ENCODE measurements at places on chromosomes 12 and 14.

DNA sequence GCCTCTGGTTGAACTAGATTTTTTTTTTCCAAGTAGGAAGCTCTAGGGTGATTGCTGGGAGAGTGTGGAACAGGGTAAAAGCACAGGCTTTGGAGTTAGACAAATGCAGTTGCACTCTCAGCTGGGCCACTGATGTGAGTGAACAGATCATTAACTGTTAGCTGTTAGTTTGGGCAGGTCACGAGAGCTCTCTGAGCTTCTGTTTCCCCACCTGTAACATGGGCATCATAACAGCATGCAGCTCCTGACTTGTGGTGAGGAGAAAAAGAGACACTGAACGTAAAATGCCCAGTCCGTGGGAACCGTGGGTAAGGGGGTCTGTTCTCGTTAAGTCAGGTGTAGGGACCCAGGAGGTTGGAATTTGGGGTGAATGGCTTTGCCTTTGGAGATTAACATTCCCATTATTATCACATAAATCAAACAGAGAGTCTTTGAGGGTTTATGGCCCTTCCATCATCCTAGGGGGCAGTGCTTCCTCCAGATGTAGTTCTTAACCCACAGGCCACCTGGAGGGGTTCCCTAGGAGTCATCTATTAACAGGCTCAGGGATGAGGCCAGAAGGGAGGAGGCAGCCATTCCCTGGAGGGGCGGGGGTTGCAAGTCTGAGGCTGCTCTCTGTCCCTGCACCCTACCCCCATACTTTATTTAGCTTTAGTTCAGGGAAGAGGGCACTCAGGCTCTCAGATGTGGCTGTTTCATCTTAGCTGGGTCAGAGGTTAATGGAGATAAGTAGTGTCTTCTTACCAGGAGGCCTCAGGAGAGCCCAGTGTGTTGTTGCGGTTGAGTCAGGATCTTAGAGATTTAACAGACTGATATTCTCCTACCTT is 135.2 kb downstream of the DACT1 start:
- DNase-seq: no peak

DNA sequence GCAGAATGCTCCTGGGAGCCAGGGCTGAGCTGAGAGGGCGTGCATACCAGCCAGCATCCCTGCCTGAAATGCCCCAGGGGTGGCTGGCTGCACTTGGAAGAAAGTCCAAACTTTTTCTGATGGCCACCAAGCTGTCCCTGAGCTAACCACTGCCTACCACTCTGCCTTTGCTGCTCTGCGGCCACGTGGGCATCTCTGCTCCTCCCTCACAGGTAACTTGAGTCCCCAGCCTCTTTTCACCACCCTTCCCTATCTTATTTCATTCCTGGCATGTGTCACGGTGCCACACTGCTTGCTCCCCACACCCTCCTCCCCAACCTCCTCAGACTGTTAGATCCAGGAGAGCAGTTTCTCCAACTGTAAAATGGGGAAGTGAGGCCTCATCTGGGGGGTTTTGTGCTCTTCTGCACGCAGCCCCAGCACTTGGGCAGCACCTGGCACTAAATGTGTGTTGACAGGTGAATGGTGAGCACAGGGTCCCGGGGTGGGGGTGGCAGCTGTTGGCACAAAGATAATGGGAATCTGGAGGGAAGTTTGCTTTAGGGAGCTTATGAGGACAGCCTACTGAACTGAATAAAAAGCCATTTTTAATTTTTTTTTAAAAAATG is 113.0 kb downstream of the GLT1D1 start:
- DNase-seq: peak; percentile 90

DNA sequence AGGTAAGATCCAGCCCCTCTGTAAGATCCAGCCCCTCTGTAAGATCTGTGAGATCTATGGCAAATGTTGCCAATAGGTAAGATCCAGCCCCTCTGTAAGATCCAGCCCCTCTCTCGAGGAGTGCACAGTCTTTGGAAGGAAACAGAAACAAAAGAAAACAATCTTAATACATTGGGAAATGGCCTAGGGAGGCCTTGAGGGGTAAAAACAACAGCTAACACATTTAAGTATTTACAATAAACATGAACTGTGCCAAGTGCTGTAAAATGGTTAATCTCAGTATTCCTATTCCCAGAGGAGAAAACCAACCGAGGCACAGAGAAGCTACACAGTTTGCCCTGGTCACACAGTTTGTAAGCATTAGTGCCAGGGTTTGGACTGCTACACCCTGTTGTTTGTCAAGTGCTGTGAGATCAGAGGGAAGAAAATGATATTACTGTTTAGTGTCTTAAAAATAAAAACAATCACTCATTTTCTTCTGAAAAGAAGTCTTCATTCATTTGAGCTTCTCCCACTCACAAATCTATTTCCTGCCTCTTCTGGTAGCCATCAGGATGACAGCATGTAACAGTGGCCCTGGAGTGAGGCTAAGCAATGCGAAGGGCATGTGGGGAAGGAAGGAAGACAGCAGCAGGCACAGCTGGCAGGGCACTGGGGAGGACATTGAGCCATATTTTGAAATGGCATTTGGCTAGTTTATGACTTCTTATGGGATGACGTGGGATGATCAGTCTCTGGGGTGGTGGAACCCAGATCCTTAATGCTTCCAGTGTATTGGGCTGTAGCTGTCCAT is 118.7 kb upstream of the PTPRQ start:
- DNase-seq: no peak

DNA sequence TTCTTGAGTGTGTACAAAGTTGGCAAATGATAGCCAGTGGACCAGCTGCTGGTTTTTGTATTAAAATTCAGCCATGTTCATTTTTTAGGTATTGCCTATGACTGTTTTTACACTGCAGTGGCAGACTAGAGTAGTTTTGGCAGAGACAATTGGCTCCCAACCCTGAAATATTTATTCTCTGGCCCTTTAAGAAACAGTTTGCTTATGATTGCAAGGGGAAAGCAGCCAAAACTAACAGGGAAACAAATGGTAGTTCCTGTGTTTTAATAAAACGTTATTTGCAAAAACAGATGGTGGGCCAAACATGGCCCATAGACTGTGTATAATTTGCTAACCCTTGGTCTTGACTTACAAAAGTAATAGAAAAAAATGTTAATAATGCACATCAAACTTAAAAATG is 110.2 kb downstream of the ALX1 start:
- DNase-seq: no peak

- DNase-seq: peak; percentile 39
These were observed 22.2 kb downstream of the UBE2N start for GRCh38 chr12:93419388-93420034.

- no peak for DNase-seq
These were observed 58.9 kb upstream of the RIC8B start for GRCh38 chr12:106715582-106715981.

GRCh38 chr14:46368275-46368674 is 283.3 kb downstream of the RPL10L start:
- DNase-seq: no peak

DNA sequence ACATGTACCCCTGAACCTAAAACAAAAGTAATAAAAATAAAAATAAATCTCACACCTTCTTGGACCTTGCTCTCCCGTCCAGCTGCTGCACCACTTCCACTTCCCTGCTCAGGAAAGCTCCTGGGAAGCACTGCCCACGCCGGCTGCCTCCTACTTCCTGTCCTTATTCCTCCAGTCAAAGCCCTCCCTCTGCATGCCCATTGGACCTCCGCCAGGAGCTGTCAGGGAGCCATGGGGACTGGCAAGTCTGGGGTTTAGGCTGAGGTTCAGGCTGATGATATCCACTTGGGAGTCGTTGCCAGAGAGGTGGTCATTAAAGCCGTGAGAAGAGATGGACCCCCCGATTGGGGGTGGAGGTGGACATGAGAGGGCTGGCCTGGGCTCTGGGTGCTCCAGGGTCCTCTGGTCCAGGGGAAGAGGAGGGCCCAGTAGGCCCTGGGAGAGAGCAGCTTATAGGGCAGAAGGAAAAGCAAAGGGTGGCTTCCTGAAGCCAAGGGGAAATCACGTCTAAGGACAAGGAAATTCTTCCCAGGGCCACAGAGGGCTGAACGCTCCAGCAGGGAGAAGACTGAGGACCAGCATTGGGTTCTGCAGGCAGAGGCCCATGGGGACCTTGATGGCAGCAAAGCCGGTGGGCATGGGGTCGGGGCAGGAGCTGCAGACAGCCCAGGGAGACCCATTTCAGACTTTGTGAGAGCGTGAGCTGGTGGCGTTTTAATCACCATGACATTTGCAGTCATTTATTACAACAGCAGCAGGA is 78.7 kb downstream of the FZD10 start:
- no peak for DNase-seq

DNA sequence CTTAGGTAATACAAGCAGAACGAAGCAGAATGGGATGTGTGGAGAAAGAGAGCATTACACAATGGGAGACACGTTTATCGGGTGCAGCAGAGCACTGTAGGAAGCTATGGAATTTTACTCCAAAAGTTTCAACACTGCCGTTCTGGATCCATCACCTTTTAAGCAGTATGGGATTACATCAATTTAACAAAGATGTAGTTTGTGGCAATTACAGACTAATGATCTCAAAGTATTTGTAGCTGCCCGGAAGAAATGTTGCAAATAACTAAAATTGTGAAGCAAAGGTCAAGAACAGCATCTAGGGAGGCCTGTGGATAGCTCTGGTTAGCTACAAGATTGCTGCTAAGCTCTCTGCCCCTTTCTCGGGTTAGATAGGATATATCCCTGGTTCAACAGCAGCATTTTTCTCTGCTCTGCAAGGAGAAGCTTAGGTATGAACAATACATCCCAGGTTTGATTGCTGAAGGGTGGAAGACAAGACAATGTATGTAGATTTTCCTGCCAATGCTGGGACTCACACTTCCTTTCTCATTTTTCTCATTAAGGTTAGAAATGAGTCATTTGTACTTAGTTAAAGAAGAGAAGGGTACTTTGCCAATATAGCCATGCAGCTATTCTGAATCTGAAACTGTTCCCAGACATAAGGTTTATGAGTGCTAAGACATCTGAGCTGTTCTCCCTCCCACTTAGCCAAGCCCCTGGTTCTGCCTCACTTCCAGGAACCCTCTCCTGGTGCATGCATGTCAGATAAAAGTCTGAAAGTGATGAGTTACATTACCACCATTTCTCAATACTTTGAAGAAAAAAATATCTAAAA is 75.0 kb upstream of the HIF1A start:
- no peak for DNase-seq

- no peak for DNase-seq
These were observed 2.7 kb downstream of the ANKRD33 start for GRCh38 chr12:51890511-51891171.

GRCh38 chr14:100348784-100349685 is 25.9 kb downstream of the SLC25A47 start:
- peak; percentile 88 for DNase-seq

DNA sequence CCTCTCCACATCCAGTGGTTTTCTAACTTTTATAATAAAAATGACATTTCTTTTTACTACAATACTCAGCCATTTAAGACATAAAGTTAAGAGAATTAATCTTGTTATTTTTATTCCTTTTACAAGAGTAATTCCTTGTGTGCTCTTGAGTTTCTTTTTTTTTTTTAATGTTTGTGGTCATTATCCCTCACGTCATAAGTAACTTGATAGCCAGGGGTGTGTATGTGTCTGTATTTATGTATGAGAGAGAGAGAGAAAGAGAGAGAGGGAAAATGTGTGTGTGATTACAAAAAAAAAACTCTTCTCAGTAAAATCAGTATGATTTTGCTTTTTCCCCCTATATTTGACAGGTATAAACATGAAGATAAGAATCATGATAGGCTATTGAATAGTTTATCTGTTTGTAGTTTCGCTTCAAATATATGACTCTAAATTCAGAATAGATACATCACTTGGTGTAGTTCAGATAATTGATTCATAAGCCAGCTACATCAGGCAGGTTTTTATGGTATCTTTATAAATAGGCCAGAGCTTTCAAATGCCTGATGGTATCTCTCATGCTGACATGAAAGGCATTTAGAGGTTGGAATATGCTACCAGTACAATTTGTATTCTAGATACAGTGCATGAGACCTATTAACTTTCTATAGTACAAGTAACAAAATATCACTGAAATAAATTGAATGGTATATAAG is 34.9 kb downstream of the RERGL start:
- DNase-seq: no peak

- peak; percentile 13 for DNase-seq
These were observed 636 bp downstream of the GOLGA3 start for GRCh38 chr12:132827763-132828703.

- DNase-seq: no peak
These were observed 86.5 kb upstream of the PTPRR start for GRCh38 chr12:71007020-71007419.

GRCh38 chr14:76780058-76780345 is 18.7 kb downstream of the VASH1 start:
- DNase-seq: no peak

DNA sequence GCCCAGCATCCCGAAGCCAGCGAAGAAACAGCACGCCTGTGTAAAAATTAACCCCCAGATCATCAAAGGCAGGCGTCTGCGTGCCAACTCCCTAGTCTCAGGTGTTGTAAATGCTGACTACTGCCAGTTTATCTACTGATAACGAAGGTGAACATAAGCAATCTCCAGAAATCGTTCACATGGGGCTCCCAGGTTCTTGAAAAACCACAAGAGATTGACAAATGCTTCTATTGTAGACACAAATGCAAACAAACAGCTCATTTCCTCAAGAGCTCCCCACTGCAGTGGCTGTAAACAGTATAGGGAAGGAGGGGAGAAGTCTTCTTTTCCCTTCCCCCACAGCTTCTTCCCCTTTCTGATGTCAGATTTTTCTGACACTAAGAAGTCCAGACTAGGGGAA is 5.3 kb upstream of the PLEKHG3 start:
- no peak for DNase-seq

GRCh38 chr12:116529048-116529447 is 30.1 kb upstream of the MAP1LC3B2 start:
- DNase-seq: no peak

DNA sequence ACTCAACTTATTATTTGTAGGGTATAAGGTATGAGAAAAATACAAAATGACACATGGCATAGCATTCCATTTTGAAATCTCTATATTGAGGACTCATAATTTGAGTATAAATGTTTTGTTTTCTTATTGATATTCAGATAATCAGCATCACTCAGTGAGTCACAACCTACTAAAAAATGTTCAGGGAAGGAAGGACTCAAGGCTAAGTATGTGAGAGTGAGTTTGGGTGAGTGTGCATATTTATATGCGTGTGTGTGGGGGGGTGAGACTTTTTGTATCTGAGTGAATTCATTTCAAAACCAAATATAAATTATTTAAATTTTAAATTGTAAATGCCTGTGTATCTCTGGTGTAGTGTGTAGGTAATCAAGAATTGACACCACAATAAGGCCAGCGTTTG is 87.8 kb upstream of the PRKD1 start:
- DNase-seq: no peak

- no peak for DNase-seq
These were observed 325.1 kb downstream of the BCL11B start for GRCh38 chr14:98946940-98947339.

- DNase-seq: no peak
These were observed 109.6 kb downstream of the BCAT1 start for GRCh38 chr12:24839268-24839791.

Data from NCI-H345 (cell line).